ENCODE measurements at places on chromosomes 2 and 18.

DNA sequence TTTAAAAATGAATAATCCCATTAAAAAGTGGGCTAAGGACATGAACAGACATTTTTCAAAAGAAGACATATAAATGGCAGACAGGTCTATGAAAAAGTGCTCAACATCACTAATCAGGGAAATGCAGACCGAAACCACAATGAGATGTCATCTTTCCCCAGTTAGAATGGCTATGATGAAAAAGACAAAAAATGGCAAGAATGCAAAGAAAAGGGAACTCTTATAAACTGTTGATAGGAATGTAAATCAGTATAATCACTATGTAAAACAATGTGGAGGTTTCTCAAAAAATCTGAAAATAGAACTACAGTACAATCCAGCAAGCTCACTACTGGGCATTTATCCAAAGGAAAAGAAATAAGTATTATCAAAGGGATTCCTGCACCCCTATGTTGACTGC lies 169.2 kb downstream of the METTL4 start:
- DNase-seq: no peak

DNA sequence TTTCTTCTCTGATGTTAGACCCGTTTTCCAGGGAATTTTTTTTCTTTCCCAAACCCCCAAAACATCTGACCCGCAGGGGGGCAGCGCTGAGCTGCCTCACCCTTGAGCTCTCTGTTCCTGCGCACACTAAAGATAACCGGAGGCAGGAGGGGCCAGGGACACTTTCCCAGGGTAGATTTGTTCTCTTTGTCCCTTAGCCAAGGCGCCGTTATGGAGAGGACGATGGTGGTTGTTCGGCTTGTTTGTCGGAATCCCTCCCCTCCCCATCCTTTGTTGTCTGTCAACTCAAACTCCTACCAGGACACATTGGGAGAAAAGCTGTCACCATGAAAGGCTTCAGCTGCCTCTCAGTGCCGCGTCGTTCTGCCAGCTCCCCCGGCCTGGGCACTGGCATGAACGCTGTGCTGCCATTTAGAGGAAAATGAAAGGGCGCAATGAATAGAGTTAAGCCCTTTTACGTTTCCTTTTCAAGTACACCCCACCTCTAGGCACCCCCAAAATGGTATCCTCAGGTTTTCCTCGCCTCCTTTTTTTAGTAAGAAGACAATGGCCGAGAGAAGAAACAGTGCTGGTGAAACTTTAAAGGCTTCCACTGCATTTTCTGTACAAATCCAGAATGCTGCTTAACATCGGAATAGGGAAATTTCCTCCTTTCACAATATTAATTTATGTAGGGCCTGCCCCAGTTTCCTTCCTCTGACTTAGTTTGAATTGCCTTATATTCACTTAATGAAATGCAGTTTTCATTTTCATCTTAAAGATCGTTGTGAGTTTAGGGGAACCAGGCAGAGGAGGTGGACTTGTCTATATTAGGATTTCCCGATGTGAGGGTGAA lies 62.1 kb downstream of the RND3 start:
- no peak for DNase-seq

DNA sequence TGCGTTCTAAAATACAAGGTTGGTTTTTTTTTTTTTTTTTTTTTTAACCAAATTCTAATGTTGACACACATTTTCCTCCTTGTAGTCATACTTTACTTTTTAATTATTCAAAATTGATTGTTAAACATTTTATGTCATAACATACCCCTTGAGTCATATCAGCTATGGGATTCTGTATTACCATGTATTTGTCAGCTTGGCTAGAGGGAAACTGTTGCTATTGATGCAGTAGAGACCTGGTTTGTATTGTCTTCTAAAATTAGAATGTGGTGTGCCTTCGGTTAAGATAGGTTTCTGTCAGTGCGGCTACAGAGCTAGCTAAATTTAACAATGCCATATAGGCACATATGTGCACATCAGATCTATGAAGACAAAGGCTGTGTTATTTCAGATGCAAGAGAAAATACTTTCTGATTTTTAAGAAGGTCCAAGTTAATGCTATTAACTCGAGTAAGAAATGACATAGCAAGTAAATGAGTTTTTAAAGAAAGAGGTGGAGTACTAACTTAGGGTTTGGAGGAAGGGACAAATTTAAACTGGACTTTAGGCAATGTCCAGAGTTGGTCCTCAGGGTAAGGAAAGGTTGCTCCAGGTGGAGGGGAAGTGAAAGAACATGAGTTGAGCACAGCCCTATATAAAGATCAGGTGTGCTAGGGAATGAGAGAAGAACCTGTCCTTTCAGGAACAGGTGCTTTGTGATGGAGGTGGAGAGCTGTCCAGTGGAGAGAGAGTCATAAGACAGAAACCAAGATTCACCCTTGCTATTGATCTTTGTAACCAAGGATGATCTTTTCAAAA lies 152.3 kb downstream of the PRPF40A start:
- DNase-seq: no peak

DNA sequence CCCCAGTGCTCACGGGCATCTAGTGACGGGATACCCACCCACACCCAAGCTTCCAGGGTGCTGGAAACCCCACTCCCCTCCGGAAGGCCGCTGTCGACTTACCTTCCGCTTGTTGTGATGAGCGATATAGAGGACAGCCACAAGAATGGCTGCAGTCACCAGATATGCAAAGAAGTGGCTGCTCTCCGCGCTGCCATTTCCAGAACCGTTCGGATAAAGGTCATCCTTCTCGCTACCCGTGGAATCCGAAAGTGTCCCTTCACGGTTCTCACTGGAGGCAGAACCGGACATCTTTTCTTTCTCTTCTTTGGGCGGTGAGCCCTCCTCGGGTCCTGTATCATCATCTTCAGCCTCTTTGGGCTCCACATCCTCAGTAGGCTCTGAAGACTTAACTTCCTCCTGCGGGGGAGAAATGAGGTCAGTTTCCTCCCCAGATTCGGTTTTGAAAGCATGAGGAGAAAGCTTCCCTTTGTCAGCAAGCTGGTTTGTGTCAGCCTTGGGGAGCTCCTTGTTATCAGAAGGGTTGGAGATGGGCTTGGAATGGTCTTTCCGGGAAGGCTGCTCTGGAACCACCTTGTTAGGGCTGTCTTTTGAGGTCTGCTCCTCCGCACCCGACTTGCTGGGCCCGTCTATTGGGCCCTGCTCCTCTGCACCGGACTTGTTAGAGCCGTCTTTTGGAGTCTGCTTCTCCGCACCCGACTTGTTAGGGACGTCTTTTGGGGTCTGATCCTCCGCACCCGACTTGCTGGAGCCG lies 1.2 kb downstream of the TGOLN2 start:
- no peak for DNase-seq
